Esophagus squamous epithelium (tissue), 5 donors: ENCODE measurements at places on chromosomes 5 and 9.

DNA sequence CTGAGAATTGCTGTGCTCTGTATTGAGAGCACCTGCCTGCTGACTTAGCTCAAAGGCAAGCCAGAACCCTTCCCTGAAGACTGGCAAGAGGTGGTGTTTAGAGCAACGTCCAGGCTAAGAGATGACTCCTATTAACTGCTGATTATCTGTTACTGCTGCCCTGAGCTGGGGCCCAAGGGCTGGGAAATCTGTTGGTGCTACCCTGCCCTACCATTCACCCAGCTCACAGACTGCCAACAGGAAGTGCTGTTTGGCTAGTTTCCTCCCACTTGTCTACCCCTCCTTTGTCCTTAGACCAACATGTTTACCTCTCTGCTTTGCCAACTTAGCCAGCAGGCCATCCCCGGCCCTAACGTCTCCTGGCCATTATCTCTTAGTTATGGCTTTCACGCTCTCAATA is 6.9 kb downstream of the RAB24 start:
- DNase-seq, result no peak

- no peak for DNase-seq
Observed at GRCh38 chr5:33049298-33049697, 338.2 kb downstream of the NPR3 start.

DNA sequence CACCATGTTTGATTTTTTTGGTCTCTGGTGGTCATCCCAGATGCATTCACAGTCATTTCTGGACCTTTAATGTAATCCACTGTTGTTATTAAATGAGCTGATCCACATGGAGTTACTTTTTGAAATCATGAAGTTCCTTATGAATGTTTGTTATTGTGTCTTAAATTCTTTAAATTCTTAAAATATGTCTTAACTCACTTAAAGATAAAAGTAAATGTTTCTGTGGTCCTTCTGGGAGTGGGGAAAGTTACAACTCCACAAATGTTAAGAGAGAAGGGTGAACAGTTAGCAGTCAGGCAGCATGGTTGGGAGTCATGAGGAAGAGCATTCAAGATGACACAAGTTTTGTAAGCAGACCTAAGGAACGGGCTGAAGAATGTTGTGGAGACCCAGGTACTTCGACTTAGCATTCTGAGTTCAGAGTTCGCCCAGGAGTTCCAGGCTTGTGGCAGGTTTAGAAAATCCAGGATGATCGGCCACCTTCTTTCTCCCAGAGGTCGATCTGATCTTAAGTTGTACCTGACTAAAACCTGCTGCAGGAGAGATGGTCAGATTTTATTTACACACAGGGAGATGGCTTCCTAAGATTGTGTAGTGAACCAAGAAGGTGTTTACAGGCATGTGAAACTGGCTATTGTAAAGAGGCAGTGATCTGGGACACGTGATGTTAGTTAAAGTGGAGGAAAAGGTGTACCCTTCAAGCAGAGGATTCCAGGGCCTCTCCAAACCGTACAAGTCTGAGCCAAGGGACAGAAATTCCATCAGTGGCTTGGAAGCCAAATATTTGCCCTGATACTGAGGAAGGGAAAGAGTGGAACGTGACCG is 17.2 kb downstream of the SLC1A1 start:
- DNase-seq, result no peak

GRCh38 chr5:173550641-173551040 is 65.8 kb downstream of the BOD1 start:
- DNase-seq, result no peak

- DNase-seq, result no peak
Observed at GRCh38 chr5:389891-390622, 52.9 kb upstream of the EXOC3 start.

GRCh38 chr9:112548836-112549595 is 62.4 kb downstream of the KIAA1958 start:
- DNase-seq, result no peak

DNA sequence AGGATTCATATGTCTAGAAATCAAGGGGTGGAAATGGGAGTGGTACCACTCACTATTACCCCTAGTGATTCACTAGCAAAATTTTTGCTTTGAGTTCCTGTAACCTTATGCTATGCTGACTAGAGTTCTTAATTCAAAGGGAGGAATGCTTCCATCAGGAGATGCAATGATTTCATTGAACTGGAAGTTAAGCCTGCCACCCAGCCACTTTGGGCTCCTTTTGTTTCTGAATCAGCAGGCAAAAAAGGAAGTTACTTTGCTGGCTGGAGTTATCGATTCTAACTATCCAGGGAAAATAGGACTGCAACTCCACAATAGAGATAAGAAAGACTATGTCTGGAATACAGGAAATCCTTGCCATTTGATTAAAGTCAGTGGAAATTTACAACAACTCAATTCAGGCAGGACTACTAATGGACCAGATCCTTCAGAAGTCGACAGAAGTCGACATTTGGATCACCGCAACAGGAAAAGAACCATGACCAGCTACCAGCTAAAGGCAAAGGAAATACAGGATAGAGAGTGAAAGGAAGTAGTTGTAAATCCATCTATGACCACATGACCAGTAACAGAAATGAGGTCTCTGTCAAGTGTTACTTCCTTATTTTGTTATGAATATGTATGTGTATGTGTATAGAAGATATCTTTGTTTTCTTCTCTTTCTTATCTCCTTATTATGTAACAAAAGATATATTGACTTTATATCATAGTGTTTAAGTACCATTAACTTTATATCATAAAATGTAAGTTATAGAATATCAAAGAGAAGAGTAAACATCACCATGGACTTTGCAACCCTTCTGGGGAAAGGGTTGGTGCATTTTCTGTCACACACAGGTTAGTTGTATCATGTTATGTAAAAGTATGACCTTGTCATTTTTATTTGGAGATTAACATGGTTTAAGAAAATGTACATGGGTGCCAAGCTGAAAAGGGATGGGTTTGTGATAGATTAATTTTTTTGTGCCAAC is 198.7 kb upstream of the HAPLN1 start:
- no peak for DNase-seq

DNA sequence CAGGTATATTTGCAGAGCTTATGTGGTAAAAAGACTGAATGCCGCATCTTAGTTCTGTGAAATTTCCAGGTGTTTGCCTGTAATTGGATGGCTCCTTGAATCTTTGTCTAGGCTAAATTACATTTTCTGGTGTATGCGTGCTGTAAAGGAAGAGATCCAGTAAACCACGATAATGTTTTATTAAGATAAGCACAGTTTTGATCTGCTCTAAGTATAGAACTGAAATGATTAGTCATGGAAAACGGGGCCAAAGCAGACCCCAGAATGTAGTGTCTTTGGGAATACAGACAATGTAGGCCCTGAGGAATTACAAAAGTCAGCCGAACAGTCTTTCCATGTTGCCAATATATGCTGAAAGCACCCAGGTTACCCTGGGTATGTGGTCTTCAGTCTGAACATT is 257.3 kb downstream of the FANCC start:
- no peak for DNase-seq

DNA sequence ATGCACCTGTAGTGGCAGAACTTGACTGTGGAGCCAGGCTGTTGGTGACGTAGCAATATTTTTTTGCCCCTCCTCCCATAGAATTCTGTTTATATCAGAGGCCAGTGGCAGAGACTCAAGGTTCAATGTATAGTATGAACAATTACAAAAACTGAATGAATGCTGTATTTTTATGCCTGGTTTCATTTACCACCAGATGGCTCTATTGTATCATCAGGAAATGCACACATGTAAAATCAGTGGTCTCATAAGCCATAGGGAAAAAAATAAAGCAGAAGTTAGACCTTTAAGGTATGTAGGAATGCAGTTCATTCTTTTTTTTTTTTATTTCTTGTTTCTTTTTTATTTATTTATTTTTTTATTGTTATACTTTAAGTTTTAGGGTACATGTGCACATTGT is 43.6 kb downstream of the CCDC192 start:
- no peak for DNase-seq
